Caco-2 (cell line): ENCODE measurements at places on chromosomes 4 and X.

- no peak for DNase-seq
Observed at GRCh38 chr4:35511851-35512250, 732.5 kb downstream of the ARAP2 start.

DNA sequence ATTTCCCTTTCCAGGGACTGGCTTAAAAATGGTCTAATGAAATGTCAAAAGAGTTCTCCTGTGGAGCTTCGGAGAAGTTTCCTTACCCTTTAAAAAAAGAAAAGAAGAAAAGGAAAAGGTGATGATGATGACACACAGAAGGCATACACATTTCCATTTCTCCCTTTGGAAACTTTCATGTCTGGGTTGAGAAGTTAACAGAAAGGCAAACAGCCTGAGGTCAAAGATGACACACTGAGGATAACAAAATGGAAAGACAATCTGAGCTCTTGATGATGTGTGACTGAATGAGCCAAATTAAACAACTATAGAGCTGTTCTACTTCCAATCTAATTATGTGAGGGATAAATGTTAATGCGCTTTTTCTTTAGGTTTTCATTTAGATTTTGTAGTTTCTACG is 32.2 kb downstream of the NFXL1 start:
- DNase-seq, result no peak

DNA sequence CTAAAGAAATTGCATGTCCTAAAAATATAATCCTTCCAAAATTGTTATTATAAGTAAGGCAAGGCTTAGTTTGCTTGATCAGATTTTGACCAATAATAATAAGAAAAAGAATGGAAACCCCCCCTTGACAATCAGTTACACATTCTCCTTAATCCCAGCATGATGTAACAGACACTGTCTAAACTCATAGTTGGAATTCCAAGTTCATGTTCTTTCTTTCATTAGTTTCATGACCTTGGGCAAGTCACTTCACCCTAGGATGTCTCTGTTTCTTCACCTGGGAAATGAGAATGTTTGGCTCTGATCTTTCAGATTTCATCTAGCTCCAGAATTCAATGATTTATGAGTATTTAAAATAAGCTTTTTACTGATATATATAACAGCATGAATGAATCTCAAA is 64.8 kb downstream of the MAML3 start:
- DNase-seq, result no peak

- no peak for DNase-seq
Observed at GRCh38 chrX:120244395-120244734, 6.2 kb upstream of the ZBTB33 start.

GRCh38 chr4:185276036-185276435 is 66.6 kb downstream of the SNX25 start:
- DNase-seq, result no peak

- DNase-seq, result peak; percentile 46
Observed at GRCh38 chr4:2059046-2059725, at the start of gene NAT8L. Gene NAT8L (plus strand): TSS chr4:2059327. CDS start chr4:2059512, 185 bp downstream.

DNA sequence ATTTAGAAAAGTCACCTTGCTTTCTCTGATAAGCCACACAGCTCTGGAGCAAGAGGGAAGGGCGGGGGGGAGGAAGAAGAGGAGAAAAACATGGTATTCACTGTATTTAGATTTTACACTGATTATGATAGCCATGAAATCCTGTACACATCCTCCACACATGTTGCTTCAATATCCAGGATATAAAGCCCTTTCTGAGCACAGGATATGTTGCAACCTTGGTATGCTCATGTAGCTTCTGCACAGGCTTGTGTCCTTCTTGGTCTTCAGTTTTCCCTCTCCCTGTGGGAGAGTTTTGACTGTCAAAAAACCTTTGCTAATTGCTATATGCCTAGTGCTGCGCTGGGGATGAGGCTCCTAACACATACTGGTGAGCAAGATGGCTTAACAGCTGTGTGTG is 61.9 kb upstream of the DAPP1 start:
- no peak for DNase-seq

DNA sequence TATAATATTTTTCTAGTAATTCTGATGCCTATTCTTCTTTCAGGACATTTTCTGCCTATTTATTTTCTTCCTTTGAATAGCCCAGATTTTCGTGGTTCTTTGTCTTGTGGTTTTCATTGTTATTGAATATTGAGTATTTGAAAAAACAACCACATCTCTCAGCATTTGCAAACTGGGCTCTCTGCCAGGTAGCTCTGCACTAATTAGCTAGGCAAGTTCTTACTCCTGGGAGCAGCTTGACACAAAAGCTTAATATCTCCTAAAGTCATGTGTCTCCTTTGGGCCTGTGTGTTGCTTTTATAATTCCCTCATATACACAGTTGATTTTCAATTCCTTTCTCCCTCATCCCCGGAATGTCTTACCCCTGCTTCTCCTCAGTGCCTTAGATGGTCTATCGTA is 413.5 kb upstream of the GRIA3 start:
- no peak for DNase-seq

- no peak for DNase-seq
Observed at GRCh38 chrX:41470706-41471105, 23.6 kb downstream of the NYX start.

GRCh38 chr4:37728064-37728463 is 41.9 kb upstream of the RELL1 start:
- no peak for DNase-seq

DNA sequence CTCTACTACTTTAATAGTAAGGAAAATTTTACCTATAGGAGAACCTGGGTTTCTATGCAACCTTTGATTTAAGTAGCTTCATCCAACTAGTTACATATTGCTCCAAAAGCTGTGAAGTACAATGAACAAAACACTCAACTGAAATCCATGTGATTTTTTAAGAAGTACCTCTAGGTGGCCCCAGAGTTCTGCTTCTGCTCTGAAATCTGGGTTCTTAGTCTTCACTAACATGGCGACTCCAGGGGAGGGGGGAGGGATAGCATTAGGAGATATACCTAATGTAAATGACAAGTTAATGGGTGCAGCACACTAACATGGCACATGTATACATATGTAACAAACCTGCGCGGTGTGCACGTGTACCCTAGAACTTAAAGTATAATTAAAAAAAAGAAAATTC is 73.4 kb upstream of the MAGEB2 start:
- DNase-seq, result peak; percentile 12

- no peak for DNase-seq
Observed at GRCh38 chr4:54027311-54027710, 37.1 kb downstream of the CHIC2 start.

DNA sequence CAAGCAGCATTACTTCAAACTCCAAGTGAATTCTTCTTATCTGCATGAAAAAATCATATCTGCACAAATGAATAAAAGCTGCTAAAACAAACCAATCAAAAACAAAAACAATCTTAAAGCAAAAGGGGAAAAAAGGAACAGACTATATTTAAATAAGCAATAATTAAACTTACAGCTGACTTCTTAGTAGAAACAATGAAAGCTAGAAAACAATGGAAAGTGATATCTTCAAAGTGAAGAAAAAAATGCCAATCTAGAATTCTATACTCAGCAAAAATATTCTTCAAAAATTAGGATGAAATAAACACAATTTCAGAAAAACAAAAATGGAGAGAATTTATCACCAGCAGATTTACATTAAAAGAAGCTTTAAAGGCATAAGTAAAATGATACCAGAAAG is 20.0 kb downstream of the STBD1 start:
- DNase-seq, result no peak

DNA sequence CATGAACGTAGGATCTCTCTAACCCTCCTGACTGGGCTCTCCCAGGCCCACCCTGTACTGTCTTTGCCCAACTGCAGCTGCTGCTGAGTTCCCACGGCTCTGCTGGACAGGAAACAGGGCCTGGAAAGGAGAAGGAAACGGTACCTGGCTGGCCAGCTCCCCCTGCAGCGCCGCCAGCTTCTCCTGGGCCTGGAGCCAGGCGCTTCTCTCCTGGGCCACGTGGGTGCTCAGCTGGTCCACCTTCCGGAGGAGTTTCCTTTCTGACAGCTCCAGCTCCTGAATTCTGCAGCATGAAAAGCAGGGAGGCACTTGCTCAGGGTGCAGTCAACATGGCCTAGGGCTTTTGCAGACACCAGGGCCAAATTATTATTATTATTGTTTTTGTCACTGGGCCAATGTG is 6.5 kb downstream of the C4orf50 start:
- no peak for DNase-seq

- no peak for DNase-seq
Observed at GRCh38 chr4:9936129-9936644, 85.1 kb downstream of the SLC2A9 start.

DNA sequence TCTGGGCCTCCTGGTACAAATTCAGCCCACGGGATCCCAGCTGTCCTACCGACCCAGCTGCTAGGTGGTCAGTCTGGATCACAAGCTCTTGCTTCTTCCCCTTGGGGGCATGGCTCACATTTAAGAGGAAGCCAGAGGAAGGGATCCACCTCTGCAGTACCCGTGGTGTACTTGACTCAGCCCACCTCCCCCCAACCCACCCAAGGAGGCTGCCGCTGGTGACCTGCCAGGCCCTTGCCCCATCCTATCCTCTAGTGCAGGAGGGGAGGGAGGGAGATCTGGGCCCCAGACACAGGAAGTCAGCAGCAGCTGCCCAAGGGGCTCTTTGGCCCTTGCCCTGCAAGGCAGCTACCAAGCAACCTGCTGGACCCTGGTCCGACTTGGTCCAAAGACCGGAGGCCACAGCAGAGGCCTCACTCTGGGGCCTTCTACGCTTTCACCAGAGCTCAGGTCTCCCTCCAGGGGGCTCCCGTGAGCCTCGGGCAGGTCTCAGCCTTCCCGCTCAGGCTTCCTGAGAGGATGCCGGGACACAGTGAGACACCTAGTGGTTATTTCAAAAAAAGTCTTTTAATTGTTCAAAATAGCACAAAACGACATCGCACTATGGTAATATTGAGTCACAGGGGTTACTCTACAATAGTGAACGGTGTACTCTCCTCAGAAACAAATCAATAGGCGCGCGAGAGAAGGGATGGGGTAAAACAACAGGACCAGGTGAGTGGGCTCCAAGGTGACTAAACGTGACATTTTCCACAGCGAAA is 2.7 kb upstream of the RENBP start:
- peak; percentile 83 for DNase-seq

GRCh38 chr4:79576429-79576753 is 168.4 kb upstream of the GK2 start:
- no peak for DNase-seq

- DNase-seq, result peak; percentile 63
Observed at GRCh38 chr4:110625576-110626257, 2.8 kb upstream of the PITX2 start.

DNA sequence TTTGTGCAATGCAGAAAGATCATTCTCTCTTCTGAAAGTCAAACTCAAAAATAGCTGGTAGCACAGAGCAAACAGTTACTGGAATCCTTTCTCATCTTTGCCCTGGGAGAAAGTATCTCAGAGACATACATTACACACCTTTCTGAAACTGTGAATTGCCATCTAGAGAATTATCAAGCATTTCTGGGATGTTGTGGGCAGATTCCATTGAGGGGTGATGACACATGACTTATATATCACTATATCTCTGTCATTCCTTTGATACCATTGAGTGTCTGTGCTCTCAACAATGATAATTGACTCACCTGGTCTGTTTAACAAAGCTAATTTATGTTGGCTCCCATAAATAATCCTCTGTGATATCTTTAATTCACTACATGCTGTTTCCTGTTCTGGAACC is 13.0 kb downstream of the SLIT2 start:
- no peak for DNase-seq

GRCh38 chr4:15694431-15694830 is 8.4 kb upstream of the BST1 start:
- DNase-seq, result no peak

- DNase-seq, result no peak
Observed at GRCh38 chrX:105894721-105895120, 72.4 kb downstream of the NRK start.

DNA sequence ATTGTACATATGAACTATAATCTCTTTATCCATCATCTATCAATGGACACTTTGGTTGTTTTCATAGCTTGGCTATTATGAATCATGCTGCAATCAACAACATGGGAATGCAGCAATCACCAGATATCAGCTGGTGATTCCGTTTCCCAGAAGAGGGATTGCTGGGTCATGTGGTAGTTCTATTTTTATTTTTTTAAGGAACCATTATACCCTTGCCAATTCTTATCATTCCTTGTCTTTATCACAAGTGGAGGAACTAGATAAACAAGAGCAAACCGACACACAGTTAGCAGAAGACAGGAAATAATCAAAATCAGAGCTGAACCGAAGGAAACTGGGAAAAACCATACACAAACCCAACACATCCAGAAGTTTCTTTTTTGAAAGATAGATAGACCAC is 14.5 kb upstream of the LNX1 start:
- DNase-seq, result no peak

GRCh38 chr4:113243312-113243711 is 193.9 kb downstream of the ANK2 start:
- DNase-seq, result no peak

DNA sequence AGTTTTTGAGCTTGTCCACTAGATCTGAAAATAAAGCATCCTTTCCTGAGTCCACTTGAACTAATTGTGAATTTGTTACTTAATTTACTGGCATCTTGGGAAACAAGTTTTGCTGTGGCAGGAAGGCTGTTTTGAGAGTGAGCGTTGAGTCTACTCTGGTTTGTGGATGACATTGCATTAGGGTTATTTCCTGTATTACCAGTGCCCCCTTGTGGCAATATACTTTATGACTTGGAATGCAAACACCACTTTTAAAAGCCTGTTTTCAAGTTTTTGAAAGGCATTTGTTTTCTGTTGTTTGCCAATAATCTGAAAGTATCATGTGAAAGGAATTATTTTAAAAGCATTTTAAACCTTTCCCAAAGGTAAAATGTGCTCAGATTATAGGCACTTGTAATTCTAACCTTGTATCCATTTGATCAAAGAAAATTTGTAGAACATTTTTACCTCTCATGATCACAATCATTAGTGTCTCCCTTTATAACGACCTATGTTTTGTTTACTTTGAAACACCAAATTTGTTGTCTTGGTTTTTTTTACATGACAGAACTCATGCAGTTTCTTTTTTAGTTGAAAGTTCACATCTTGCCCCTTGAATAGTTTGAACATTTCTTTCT is 18.0 kb upstream of the CYP2U1 start:
- peak; percentile 39 for DNase-seq

DNA sequence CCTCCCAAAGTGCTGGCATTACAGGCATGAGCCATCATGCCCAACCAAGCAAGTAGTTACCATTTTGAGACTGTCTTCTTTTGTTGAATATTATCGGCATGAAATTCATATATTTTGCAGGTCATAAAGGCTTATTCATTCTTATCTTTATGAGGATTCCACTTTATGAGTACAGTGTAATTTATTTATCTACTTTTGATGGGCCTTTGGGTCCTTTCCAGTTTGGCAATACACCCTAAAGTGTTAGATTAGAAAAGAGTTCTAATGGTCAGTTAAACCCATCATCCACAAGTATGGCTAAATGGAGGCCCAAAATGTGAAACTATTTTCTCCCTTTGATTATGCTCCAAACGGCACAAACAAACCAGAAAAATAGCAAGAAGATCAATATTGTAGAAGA is 10.9 kb upstream of the ABCG2 start:
- DNase-seq, result no peak

DNA sequence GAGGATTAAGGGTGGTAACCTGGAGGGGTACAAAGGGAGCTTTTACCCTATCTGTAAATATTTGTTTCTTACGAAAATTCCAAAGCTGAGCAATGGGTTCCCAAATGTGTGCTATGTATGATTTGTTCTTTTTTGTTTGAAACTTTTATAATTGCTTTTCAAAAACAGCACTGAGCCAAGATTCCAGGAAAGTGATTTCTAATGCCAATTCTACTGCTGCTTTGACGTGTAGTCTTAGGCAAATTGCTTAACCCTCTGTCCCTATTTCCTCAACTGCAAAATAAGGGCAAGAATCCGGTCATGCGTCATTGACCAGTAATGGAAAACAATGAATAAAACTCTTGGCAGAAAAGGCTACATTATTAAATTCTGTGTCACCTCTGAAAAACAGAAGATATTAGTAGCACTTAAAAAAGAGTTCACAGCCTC is 454.7 kb downstream of the IL15 start:
- no peak for DNase-seq
